ENCODE measurements at places on chromosomes 5 and 9. TPM values are rescaled to one million over a fixed set of nuclear protein-coding genes. Genes with fewer than 3 reads are reported as not detected.
A peak's percentile ranks its signal among the peaks of the same experiment; 100 is the strongest.

GRCh38 chr5:42621242-42621641 lies 135.4 kb upstream of the CCDC152 start:
- H3K27me3 ChIP-seq, result no peaks in the 10 kb centered on the region
- DNase-seq, result no peak
- no peak overlapping the region for H3K27ac ChIP-seq
- H3K4me3 ChIP-seq, result no peak overlapping the region
- H3K4me1 ChIP-seq, result peaks cover 4% of the 10 kb centered on the region

DNA sequence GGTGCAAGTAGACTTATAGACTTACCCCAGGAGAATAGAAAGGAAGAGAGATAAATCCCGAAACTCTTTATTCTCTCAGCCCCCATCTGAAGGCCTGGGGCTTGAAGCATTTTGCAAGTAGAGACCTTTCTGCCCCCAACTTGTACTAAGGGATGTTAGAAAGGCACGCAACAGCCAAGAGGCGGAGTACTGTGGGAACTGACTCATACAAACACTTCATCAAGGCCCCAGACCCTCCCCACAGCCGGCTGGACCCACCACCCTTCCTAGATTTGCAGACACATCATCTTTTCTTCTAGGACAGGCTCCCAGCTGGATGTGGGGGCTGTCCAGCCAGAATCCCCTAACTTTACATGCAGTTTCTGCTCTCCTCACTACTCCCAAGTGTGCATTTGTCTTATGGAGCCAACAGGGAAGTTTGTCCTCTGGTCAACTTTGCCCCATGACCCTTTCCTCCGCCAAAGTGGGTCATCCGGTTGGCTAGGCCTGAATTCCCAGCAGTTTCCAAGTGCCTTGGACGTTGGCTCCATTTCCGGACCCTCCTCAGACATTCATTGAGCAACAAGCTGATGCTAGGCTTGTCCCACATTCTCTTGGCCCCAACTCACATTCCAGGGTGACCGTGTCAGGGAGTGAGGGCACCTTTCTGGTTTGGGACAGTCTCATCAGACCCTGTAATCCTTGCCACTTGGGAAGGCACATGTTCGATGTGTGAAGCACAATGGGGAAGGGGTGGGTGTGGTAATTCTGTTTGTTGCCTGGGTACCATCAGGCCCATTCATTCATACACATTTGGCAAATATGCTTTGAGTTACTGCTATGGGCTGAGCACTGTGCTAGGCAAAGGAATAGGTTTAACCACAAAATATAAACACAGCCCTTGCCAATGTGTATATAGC lies 64.6 kb downstream of the ABLIM3 start:
- H3K4me3 ChIP-seq, result no peak overlapping the region
- no peak overlapping the region for H3K27ac ChIP-seq
- DNase-seq, result no peak
- H3K4me1 ChIP-seq, result no peaks in the 10 kb centered on the region
- H3K36me3 ChIP-seq, result no peaks in the 10 kb centered on the region

- DNase-seq, result no peak
- H3K4me1 ChIP-seq, result no peaks in the 10 kb centered on the region
- no peak overlapping the region for H3K27ac ChIP-seq
- H3K36me3 ChIP-seq, result no peaks in the 10 kb centered on the region
- H3K27me3 ChIP-seq, result no peaks in the 10 kb centered on the region
- H3K4me3 ChIP-seq, result no peak overlapping the region
These were observed 287.5 kb downstream of the KCTD16 start for GRCh38 chr5:144458216-144458615.

DNA sequence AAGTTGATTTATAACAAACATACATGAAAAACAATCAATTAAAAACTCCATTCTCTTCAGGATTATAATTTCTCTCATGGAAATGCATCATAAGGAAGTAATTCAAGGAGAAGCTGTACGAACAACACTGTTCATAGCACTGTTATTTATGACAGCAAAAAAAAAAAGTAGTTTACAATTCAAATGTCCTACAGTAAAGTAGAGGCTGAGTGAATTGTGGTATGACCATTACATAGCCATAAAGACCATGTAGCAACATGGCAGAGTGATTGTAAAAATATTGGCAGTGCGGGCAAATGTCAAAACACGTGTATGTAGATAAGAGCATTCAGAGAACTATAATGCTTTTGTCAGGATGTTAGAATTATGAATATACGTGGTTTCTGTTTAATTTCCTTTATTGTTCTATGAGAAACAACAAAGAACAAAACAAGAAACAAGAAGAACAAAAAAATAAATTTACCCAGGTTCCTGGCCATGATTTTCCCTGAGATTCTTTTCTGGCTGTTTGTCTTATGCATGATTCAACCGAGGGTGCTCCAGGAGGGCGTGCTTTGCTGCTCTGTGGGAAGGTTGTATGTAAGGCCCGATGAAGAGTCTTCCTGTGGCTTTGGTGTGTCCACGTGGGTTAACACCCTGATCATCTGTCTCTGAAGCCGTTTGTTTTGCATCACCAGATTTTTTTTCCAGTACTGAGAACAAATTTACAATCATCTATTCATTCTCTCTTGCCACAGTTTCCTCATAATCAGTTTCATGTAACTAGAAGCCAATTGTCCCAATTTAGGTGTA lies 28.8 kb downstream of the GCNT4 start:
- DNase-seq, result no peak
- no peaks in the 10 kb centered on the region for H3K27me3 ChIP-seq
- no peaks in the 10 kb centered on the region for H3K36me3 ChIP-seq
- H3K4me1 ChIP-seq, result no peaks in the 10 kb centered on the region
- no peak overlapping the region for H3K27ac ChIP-seq

DNA sequence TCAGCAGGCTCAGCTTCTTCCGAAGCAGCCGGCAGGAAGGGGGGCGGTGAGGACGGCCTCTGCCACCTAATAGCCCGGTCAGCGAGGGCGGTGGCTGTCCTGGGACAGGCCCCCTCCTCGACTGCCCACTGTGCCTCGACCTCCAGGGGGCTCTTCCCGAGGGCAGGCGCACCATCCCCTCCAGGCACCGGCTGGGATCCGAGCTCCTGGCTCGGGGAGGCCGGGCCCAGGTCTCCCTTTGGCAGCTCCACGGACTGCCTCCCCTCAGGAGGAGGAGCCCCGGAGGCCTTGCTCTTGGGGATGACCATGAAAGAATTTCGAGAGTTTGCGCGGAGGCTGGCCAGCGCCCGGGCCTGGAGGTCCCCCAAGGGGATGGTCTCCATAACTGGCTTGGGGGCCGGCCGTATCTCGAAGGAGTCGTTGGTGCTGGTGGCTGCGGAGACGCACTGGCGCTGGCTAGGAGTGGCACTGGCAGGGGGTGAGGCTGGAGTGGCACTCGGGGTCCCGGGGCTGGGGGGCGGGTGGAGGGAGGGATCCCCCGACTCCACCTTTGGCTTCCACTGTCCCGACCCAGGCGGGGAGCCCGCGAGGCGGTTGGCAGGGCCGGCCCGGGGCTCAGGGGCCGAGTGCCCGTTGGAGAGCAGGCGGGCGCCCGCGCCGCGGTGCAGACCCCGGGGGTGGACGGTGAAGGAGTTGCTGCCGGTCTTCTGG lies 975 bp downstream of the TPRN start:
- peak overlapping the region; percentile 58 for H3K4me3 ChIP-seq
- H3K27me3 ChIP-seq, result no peaks in the 10 kb centered on the region
- H3K36me3 ChIP-seq, result no peaks in the 10 kb centered on the region

DNA sequence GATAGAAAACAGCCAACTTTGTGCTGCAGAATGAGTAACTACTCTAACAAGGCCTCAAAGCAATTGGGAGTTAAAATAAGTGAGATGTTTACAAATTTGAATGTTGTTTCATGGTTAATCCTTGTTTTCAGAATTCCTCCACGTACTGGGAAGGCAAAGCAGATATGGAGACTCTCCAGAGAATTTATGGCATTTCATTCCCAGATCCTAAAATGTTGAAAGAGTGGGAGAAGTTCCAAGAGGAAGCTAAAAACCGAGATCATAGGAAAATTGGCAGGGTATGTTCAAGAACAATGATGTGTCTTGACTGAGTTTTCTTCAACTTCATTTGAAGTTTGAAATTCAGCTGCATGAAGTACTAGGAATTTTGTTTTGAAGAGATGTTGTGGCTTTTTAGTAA lies 16.4 kb downstream of the TARS1 start:
- peaks cover 82% of the 10 kb centered on the region for H3K36me3 ChIP-seq
- H3K4me3 ChIP-seq, result no peak overlapping the region
- no peak overlapping the region for H3K27ac ChIP-seq

DNA sequence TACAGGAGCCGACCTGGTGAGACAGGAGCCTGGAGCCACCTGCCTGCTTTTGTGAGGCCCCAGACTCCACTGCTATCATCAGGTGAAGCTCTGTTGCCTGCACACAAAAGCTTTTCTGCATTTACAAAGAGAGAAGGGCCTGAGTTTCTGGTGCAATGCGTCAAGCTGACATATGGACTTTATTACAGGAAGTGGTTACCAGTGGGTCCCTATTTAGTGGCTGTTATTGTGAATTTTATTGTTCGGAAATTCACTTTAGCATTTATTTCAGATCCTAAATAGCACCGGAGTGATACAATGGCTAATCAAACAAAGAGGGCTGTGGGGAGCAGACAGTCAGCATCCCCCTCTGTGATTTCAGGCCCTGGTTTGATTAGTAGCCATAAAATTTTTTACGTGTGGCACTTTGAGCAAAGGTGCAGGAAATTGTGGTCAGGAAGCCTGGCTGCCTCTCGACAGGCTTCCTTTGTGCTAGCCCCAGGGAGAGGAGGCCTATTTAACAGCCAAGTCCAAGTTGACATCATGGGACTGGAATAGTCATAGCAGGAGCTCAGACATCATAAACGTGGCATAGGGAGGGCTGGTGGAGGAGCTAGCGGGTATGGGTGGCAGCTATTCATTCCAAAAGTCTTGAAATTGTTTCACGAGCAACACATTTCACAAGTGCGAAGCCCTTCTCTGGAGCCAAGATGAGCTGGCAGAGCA lies 8.4 kb downstream of the TGFBI start:
- no peaks in the 10 kb centered on the region for H3K4me1 ChIP-seq
- no peak overlapping the region for H3K27ac ChIP-seq
- H3K4me3 ChIP-seq, result no peak overlapping the region
- no peaks in the 10 kb centered on the region for H3K27me3 ChIP-seq

GRCh38 chr5:56561-57290 lies 35.2 kb upstream of the PLEKHG4B start:
- peaks cover 49% of the 10 kb centered on the region for H3K27me3 ChIP-seq
- DNase-seq, result peak; percentile 49
- H3K4me1 ChIP-seq, result no peaks in the 10 kb centered on the region
- no peaks in the 10 kb centered on the region for H3K36me3 ChIP-seq

GRCh38 chr9:107351382-107352045 lies 68.4 kb downstream of the RAD23B start:
- H3K36me3 ChIP-seq, result no peaks in the 10 kb centered on the region
- H3K4me1 ChIP-seq, result no peaks in the 10 kb centered on the region
- H3K27ac ChIP-seq, result no peak overlapping the region
- DNase-seq, result no peak

DNA sequence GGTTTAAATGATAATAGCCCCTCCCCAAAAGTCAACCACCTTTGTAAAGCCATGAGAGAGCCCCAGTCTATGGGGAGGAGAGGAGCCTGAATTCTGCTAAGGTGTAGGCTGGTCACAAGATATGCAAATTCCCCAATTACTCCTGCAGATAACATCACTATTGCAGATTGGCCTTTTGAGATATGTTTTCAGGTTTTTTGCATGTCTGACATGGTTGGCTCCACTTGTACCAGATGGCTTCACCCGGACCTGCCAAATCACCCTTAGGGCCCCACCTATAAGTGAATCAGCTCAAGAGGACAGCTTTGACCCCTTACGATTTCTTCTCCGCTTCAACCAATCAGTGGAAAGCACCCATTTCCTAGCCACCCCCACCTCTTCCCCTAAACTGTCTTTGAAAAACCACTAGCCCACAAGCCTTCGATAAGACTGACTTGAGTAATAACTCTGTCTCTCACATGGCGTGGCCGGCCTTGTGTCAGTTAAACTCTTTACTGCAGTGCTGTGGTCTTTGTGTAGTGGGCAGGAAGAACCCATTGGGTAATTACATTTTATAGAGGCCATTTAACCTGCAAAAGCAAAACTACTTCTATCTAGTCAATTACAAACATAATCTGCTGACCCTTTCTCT lies 69.7 kb downstream of the PRLR start:
- no peak overlapping the region for H3K27ac ChIP-seq
- no peak overlapping the region for H3K4me3 ChIP-seq
- no peaks in the 10 kb centered on the region for H3K27me3 ChIP-seq
- H3K4me1 ChIP-seq, result no peaks in the 10 kb centered on the region

Gene SPAG8
- 2.9 TPM for total RNA-seq

Gene SGCD
- total RNA-seq, result 1.3 TPM

Gene SPACA9
- total RNA-seq, result 6.4 TPM

Gene IL7R
- total RNA-seq, result not detected
